ENCODE measurements at places on chromosomes 1 and 21. TPM values are rescaled to one million over a fixed set of nuclear protein-coding genes. Genes with fewer than 3 reads are reported as not detected.

Gene PCP4L1
- total RNA-seq = not detected

Gene FALEC
- not detected for total RNA-seq

Gene DPT
- not detected for total RNA-seq

Gene SELENBP1
- total RNA-seq = 1.6 TPM

Gene AGO1
- total RNA-seq = 19.3 TPM

Gene FMN2
- total RNA-seq = not detected

Gene SYNC
- total RNA-seq = 4.5 TPM

Gene MAN1C1
- 0.07 TPM for total RNA-seq

Gene WNT3A
- total RNA-seq = not detected
